ENCODE measurements at places on chromosomes 7 and 10. TPM values are rescaled to one million over a fixed set of nuclear protein-coding genes. Genes with fewer than 3 reads are reported as not detected.

Gene FAM221A
- total RNA-seq: 0.51 TPM

Gene CACNB2
- total RNA-seq: not detected

Gene SPDYE2
- not detected for total RNA-seq

Gene SFRP5
- 0.21 TPM for total RNA-seq

Gene ZNF853
- total RNA-seq: 0.35 TPM

Gene ADARB2
- 0.56 TPM for total RNA-seq

Gene MMD2
- total RNA-seq: not detected

Gene CPA4
- total RNA-seq: 0.11 TPM

Gene FXYD4
- total RNA-seq: not detected

Gene CRYGN
- total RNA-seq: not detected

Gene OR2A5
- under 0.01 TPM for total RNA-seq

Gene ADRB1
- 3.3 TPM for total RNA-seq

Gene SGMS1
- 8.3 TPM for total RNA-seq

Gene ERLIN1
- total RNA-seq: 11.3 TPM

Gene ZPBP
- total RNA-seq: not detected

Gene A1CF
- not detected for total RNA-seq

Gene DYNC1I1
- 19.3 TPM for total RNA-seq

Gene CYP2W1
- not detected for total RNA-seq

Gene SH2B2
- total RNA-seq: 2.5 TPM

Gene NACAD
- 0.16 TPM for total RNA-seq

Gene RALA
- total RNA-seq: 20.3 TPM

Gene SLIT1
- 0.11 TPM for total RNA-seq

Gene AKR1B15
- 0.08 TPM for total RNA-seq

Gene SCIN
- 0.59 TPM for total RNA-seq

Gene CCDC6
- 15.2 TPM for total RNA-seq

Gene EGR2
- 0.63 TPM for total RNA-seq

Gene DLG5
- 5.3 TPM for total RNA-seq

Gene PHTF2
- 32.2 TPM for total RNA-seq

Gene GSAP
- 11.1 TPM for total RNA-seq

Gene ABCC2
- 99.4 TPM for total RNA-seq

Gene TRPV5
- not detected for total RNA-seq

Gene RAMP3
- not detected for total RNA-seq

Gene LLCFC1
- not detected for total RNA-seq

Gene ACSM6
- not detected for total RNA-seq

Gene SRGN
- 3.9 TPM for total RNA-seq

All from SK-MEL-5 (cell line).